ENCODE measurements at places on chromosomes 7 and 10.
A peak's percentile ranks its signal among the peaks of the same experiment; 100 is the strongest.

- no peak for DNase-seq
Observed at GRCh38 chr10:114922003-114922402, 16.0 kb upstream of the TRUB1 start.

DNA sequence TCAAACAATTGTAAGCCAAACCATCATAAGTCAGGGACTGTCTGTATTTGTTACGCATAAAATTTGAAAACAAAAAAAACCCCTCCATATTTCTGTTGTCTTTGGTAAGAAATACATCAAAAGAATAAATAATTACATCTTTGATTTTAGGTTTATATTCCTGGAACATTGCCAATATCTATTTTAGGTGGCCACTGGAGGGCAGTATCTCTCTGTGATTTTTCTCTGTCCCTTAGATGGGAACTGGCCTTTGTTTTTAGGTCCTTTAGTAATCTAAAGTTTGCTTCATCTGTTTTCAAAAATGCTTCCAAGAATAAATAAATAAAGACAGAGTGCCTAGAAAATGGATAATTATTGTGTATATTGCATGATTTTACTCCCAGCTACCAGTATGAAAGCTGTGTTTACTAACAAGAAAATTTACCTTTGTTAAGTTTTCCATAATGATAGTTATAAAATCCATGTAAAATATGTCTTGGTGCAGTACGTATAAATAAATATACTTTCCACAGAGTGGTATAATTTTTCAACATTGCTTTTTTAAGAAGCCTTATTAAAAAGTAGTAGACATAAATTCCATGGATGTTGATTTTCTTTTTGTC, 64.2 kb downstream of the PHYHIPL start:
- DNase-seq: no peak

GRCh38 chr7:44318332-44318731, 7.1 kb downstream of the CAMK2B start:
- DNase-seq: no peak

- no peak for DNase-seq
Observed at GRCh38 chr10:12051241-12051640, 8.6 kb upstream of the UPF2 start.

DNA sequence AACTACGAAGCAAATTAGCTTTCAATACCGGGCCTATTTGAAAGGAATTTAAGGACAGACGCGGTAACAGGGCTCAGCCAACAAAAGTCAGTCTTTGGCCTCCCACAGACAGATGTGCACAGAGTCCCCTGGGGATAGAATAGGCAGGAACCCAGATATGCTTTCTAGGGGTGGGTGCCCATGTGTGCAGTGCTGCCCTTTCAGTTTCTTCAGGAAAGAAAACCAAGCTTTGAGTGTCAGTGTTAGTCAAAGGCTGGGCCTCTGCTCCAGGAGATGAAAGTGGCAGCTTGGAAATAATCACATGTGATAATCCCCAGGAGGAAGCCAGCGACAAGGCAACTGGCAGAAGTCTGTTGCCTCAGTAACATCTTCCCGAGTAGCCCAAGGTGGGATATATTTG, 43.8 kb upstream of the CSTF2T start:
- DNase-seq: no peak

DNA sequence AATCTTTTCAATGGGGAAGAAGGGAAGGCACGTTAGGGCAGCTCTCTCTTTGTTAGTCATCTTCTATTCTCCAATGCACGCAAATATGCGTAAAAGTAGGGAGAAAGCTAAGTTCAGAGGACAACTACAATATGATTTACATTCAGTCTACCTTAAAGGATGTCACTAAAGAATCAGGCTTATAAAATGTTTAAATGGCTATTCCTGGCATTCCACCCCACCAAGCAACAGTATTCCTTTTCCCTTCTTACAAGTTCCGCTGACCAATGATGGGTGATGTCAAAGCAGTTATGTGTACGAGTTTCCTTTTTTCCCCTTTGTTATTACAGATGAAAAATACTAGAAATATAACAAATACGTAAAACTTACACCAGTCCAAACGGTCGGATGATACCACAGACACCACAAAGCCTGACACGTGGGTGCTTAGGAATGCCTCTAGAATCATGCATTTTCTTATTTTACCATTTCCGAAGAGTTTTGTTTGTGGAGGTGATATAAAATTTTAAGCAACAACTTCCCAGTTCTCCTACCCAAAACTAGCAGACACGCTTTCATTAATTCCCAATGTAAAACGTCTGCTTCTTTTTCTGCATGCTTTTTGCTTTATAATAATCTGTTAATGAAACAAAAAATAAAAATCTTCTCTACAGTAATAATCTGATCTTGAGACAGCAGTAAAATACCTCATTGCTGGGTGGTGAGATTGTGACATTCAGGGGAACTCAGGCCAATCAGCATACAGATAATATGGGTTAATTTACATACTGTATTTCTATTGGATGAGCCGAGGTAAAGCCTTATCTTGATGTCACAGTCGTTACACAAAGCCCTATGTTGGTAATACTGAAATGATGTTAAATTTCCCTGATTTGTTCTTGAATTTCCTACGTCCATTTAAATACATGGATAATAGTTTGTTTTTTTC, 708 bp upstream of the GPR85 start:
- DNase-seq: no peak

DNA sequence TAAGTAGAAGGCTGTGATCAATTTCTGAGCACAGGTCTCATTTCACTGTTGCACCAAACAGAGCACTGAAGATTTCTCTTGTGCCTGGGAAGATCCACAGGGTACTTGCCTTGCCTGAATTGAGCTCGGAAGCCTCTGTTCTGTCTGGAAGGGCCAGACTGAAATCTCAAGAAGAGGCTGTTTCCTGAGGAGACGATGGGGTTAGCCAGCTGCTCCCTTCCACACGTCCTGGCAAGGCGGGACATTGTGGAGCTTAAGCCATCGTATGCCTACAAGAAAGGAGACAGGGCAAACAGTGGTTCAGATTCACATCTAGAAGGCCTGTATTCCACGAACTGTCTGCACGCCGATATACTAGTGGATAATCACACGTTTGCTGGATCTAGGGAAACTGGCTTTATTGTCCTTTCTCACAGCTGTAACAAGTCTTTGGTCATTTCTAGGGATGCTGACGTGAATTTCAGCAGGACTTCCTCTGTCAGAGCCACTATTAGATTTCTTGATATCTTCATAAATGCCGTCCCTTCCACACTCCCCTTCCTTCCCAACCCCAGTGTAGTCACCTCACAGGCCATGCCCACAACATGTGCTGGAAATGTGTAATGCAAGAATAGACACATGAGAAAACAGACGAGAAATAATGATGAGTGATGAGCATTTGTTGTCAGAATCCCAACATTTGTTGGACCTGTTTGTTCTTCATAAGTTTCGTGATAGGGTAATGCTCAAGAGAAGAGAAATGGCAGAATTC, 137.2 kb upstream of the RSU1 start:
- DNase-seq: no peak

- no peak for DNase-seq
Observed at GRCh38 chr7:90187507-90188050, 24.0 kb upstream of the STEAP2 start.

- DNase-seq: no peak
Observed at GRCh38 chr7:51034521-51035264, 252.0 kb upstream of the GRB10 start.

DNA sequence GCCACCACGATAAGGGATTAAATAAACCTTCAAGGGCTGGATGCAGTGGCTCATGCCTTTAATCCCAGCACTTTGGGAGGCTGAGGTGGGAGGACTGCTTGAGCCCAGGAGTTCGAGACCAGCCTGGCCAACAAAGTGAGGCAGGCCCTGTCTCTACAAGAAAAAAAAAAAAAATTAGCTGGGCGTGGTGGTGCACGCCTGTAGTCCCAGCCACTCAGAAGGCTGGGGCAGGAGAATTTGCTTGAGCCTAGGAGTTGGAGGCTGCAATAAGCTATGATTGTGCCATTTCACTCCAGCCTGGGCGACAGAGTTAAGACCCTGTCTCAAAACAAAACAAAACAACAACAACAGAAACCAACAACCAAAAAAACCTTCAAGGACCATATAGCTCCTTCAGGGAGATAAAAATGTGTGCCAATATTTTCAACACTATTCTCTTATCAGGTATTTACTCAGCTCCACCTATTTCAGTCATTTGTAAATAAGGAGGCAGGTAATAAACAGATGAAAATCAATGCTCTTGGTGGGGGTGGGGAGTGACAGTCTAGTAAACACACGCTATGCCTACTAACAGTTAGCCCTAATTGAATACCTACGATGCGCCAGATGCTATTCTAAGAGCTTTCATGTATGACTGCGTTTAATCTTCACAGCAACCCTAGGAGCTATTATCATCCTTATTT, 13.2 kb downstream of the BAIAP2L1 start:
- no peak for DNase-seq

- DNase-seq: no peak
Observed at GRCh38 chr7:68158686-68159295, 1162.2 kb downstream of the TYW1 start.

DNA sequence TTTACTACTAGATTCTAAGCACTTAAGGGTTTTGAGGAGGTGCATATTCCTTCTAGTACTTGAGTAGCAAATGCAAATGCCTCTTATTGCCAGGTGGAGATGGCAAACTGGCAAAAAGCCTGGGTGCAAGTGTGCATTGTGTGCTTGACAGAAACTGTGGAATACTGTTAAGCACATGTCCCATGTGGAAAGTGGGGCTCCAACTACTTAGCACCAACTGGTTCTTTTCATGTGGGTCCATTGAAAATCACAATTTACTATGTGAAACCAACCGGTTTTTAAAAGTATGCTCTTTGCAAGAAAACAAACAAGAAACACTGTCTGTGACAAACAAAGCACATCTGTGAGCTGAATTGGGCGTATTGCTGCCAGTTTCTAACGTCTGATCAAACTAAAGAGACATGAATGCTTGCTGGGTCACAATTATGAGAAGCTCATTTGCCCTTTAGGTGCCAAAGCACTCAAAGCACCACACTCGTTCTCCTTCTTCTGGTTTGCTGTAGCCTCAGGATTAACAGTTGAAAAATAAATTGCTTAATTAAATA, 197.4 kb downstream of the SEMA3E start:
- DNase-seq: no peak

DNA sequence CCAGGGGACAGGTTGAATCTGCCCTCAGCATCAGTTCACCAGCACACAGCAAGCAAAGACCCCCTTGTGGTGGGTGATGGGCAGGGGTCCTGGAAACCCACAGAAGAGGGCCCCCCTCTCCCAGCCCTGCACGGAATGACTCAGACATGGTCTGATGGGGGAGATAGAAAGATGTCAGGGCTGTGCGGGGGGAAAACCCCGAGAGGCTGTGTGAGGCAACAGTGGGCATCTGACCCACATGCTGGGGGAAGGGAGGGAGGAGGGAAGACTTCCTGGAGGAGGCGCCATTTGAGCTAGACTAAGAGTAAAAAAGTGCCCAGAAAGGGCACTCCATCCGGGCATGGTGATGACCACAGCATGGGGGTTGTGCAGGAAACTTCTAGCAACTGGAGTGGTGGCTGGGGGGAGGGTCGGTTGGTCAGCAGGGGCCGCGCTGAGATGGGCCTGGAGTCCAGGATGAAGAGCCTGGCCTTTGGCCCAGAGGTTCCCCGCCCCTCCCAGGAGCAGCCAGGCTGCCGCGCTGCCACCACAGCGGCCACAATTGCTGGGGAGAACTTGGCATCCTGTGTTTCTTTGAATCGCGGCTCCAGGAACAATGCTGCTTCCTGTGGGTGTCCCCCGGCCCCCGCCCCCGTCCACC, 2.5 kb downstream of the LFNG start:
- DNase-seq: peak; percentile 53

GRCh38 chr10:63711361-63711760, 190.2 kb downstream of the REEP3 start:
- no peak for DNase-seq

- peak; percentile 80 for DNase-seq
Observed at GRCh38 chr7:322111-322671, 32.2 kb downstream of the FOXL3 start.

DNA sequence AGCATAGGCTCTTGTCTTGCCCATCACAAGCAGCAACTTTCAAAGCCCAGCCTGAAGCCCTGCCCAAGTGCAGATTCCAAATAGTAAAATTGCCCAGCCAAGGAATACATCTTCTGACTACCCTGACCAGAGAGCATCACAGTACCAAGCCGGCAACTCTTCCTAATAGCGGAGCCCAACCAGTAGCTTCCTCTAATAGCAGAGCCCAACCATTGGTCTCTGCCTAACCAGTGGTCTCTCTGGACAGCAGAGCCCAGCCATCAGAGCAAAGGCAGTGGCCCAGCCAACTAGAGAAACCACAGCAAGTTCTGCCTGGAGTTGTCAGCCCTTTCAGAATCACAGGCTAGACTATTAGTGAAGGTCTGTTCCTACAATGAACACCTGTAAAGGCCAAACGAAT, 285.6 kb downstream of the HGF start:
- no peak for DNase-seq

GRCh38 chr10:97327348-97328294, 6.9 kb downstream of the FRAT2 start:
- no peak for DNase-seq

- DNase-seq: no peak
Observed at GRCh38 chr10:29740981-29741545, 106.3 kb upstream of the SVIL start.

- no peak for DNase-seq
Observed at GRCh38 chr10:52083422-52083821, 230.7 kb upstream of the DKK1 start.

DNA sequence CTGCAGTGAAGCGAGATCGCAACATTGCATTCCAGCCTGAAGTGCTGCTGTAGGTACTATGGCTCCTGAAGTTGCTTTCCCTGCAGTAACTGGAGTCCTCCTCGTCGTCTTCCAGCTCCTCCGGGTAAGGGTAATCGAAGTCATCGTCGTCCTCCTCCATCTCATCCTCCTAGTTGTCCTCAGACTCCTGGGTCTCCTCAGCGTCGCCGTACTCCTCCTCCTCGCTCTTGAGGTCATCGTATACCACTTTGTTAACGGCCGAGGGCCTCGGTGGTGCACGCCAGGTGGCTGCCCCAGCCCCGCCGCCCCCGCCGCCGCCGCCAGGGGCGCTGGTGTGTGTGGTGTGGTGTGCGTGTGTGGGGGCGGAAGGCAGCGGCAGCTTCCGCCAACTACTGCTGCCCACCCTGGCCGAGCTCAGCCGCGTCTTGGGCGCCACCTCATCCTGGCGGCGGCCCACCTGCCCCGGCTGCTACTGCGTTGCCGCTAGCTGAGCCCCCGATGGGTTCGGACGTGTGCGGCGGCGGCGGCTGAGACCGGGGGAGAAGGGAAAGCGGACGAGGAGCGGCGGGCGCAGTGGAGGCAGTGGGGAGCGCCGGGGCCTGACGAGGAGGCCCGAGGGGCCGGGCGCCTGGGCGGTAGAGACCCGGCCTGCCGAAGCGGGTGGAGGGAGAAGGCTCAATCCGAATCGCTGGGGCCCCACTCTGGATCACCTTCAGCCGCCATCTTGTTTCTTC, 11.8 kb upstream of the ACBD5 start:
- peak; percentile 72 for DNase-seq

DNA sequence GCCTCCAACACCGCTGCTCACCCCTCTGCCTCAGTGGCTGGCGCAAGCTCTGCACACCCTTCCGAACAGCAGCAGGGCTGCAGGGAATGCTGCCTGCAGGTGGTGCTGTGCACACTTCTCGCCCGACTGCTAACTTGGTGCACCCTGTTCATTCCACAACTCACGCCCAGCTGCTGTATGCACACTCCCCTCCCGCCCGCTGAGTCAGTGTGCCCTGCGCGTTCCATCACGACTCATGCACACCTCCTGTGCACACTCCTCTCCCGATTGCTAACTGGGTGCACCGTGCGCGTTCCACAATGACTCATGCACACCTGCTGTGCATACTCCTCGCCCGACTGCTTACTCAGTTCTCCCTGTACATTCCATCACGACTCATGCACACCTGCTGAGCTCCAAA, 21.5 kb downstream of the ADARB2 start:
- no peak for DNase-seq
